IgD-negative memory B cell (primary cell): ENCODE measurements at places on chromosomes 3 and 15. TPM values are rescaled to one million over a fixed set of nuclear protein-coding genes. Genes with fewer than 3 reads are reported as not detected.

Gene LRRC31
- not detected for polyA plus RNA-seq

Gene A4GNT
- polyA plus RNA-seq, result not detected

Gene VIPR1
- polyA plus RNA-seq, result 3.1 TPM

Gene TNFAIP8L3
- polyA plus RNA-seq, result not detected

Gene RAB6B
- polyA plus RNA-seq, result 0.36 TPM
